NCI-H187 (cell line): ENCODE measurements at places on chromosomes 5 and 9.

GRCh38 chr9:682633-683508 lies 158.6 kb upstream of the DMRT1 start:
- DNase-seq, result no peak

GRCh38 chr5:37792975-37793631 lies 46.7 kb downstream of the GDNF start:
- DNase-seq, result no peak

- DNase-seq, result no peak
These were observed 107.7 kb upstream of the TLX3 start for GRCh38 chr5:171201310-171201709.

DNA sequence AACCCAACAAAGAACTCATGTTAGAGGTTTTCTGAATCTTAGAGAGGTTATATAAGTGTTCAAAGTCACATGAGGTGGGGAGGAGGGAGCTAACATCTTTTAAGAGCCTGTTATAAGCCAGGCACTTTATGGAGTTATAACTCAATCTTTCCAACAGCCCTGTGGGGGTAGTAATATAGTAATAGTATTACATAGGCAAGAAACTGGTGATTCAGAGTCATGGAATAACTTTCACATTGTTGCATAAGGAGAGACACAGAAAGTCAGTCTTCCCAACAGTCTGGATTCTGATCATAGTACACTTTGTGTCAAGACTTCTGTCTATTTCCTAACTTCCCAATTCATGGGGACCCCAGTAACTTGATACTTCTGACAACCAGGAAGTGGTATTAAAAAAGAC lies 89.2 kb downstream of the ACER2 start:
- DNase-seq, result no peak

GRCh38 chr5:31911291-31912265 lies 262.5 kb downstream of the GOLPH3 start:
- no peak for DNase-seq

GRCh38 chr9:83451308-83451707 lies 86.9 kb downstream of the FRMD3 start:
- DNase-seq, result no peak

- no peak for DNase-seq
These were observed 122.8 kb upstream of the PITX1 start for GRCh38 chr5:135156715-135157404.

- DNase-seq, result no peak
These were observed 208.1 kb downstream of the SNX18 start for GRCh38 chr5:54725391-54726280.

GRCh38 chr5:109964136-109964535 lies 274.4 kb downstream of the MAN2A1 start:
- DNase-seq, result no peak

DNA sequence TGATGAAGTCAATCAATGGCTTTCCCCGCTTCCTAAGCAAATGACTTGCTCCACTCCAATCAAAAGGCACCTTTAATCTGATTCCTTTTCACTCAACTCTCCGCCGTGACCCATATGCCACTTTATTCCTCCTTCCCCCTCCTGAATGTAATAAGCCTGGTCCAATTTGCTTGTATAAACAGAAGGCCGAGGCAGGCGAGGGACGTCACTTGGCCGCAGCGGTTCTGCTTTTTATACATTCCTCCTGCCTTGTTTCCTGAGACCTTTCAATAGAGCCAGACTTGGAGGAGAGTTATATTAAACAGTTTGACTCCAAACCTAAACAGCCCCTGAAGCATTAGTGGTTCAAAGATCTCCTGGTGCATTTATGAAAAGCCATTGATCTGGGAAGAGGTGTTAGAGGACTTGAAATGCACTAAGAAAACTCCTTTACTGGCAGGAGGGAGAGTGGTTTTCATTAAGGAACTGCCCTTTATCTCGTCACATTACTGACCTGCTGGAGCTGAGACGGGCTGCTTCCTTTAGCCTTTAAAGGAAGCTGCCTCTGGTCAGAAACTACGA lies 273.4 kb downstream of the SLIT3 start:
- DNase-seq, result no peak
